ENCODE measurements at places on chromosomes 2 and 18. TPM values are rescaled to one million over a fixed set of nuclear protein-coding genes. Genes with fewer than 3 reads are reported as not detected.

The ANKRD23 gene
- 9.3 TPM for total RNA-seq

The POTEE gene
- total RNA-seq: 1.0 TPM

The MAP4K4 gene
- 209 TPM for total RNA-seq

The KCNIP3 gene
- total RNA-seq: 2.9 TPM

The ABCB11 gene
- total RNA-seq: 0.07 TPM

The VRK2 gene
- total RNA-seq: 21.4 TPM

The RAB6D gene
- total RNA-seq: 0.52 TPM

The GTF3C2 gene
- 114 TPM for total RNA-seq

The M1AP gene
- total RNA-seq: 0.77 TPM

The CHRND gene
- total RNA-seq: 5.8 TPM

The DOK6 gene
- total RNA-seq: 4.0 TPM

DNA sequence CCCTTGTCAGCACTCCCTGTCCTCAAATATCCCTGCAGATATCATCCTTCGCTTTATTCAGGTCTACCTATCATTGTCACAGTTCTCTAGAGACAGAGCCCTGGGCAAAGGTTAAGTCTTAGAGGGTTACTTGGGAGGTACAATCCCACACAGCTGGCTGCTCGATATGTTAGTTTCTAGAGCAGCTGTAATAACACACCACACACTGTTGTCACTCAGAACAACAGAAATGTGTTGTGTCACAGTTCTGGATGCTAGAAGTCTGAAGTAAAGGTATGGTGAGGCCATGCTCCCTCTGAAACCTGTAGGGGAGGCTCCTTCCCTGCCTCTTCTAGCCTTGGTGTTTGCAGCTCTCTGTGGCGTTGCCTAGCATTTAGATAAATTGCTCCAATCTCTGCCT is 9.9 kb upstream of the RAPGEF4 start:
- DNase-seq: no peak

- DNase-seq: no peak
Observed at GRCh38 chr2:73279852-73280251, 4.4 kb downstream of the FBXO41 start.

DNA sequence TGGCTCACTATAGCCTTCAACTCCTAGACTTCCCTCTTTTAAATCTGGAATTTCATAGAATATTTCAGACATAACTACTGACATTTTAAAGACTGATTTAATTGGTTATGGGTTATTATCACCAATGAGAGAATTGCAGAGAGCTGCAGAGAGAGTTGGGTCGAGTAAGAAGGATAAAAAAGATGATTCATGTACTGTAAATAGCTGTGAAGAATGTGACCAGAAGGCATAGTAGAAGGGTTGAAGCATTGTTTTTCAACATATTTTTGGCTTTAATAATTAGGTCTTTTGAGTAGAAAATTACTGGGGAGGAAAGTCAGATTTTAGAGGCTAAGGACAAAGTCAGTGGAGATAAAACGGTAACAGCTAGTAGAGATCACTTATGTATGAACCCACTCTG is 503.2 kb upstream of the SLC8A1 start:
- DNase-seq: no peak

DNA sequence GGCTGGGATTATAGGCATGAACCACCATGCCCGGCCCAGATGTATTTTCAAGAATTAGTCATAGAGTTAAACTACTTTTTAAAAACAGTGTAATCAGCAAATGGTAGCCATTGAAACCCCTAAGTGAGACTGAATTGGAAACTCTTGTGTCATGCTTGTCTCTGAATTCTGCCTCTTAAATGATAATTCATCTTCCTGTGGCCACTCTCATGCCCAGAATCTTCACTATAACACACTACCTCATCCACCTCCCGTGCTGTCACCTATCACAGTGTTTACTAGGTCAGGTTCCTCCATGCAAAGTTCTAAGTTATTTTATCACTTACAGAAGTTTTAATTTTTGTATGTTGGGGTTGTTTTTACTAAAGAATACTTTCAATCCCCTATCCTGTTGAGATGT is 197.5 kb downstream of the PHLPP1 start:
- no peak for DNase-seq

DNA sequence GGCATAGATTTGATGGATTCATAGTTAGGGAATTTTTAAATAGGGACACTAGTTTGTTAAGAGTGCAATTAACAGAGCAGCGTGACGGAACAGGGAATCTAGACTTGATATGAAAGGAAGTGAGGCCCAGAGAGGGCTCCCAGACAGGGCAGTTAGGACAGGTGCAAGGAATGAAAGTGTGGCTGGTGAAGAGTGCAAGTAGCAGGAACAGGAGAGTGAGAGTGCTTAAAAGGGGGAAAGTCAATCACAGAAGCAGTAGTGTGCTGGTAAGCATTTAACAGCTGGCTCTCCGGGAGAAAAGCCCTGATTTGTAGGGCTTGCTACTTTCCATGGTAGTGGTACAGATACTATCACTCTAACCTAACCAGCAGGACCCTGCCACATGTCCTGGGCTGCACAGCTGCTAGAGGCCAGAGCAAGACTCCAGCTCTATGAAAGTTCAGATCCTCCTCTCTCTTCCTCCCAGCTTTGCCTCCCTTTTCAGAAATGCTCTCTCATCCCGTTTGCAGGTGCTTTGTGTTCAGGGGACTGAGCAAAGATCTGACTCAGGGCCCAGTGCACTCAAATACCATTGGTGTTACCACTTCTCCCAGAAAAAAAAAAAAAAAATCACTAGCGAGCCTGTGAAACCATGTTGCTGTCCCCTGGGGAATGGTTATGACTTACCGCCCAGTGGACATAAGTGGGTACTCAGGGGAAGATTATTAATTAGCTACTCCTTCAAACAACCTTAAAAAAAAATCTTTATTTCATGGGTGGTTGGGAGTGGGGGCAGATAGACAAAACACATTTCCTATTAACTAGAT is 18.1 kb upstream of the GCFC2 start:
- no peak for DNase-seq

- no peak for DNase-seq
Observed at GRCh38 chr2:176652300-176653182, 383.3 kb downstream of the MTX2 start.

DNA sequence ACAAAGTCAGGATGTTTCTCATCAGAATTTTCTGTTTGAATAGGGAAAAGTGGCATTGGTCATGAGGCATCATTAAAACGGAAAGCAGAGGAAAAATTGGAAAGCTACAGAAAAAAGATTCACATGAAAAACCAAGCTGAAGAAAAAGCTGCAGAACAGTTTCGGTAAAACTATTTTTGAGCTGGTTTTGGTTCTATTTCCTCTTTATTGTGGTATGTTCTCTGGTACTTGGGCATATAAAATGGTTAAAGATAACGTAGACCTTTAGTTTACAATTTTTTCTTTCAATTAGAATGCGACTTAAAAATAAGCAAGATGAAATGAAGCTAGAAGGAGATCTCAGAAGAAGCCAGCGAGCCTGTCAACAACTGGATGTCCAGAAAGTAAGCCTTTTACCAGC is 7.6 kb downstream of the GPATCH11 start:
- no peak for DNase-seq

Measured in neural crest cell (in vitro differentiated cells).